Fibroblast of the conjunctiva (primary cell): ENCODE measurements at places on chromosomes 1 and 21.

- no peak for DNase-seq
Observed at GRCh38 chr1:232635279-232635678, 5.3 kb upstream of the SIPA1L2 start.

DNA sequence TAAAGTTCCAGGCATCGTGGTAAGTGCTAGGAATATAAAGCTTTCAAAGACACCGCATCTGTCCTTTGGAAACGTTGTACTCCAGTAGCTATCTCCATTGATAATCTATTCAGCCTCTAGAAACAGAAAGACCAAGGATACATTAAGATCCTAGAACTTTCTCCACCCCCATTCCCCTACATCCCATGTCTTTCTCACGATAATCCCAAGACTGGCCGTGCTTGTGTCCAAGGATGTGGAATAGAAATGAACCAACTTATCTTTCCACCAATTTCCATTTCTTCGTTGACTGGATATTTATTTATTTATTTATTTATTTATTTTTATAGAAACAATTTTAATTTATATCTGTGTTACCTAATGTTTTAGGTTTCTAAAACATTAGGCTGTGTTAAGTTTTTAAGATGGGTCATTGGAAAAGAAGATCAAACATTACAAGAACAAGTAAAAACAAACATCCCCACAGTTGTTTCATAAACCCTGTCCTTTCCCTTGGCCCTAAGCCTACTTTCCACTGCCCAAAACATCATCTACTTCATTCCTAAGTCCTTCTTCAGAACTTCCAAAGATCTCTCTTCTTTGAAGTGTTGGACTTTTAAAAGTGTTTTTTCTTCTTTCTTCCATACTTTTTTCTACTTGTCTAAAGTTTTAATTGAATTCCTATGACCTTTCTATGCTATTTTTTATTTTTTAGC lies 39.7 kb downstream of the LRRC8C start:
- peak; percentile 13 for DNase-seq

DNA sequence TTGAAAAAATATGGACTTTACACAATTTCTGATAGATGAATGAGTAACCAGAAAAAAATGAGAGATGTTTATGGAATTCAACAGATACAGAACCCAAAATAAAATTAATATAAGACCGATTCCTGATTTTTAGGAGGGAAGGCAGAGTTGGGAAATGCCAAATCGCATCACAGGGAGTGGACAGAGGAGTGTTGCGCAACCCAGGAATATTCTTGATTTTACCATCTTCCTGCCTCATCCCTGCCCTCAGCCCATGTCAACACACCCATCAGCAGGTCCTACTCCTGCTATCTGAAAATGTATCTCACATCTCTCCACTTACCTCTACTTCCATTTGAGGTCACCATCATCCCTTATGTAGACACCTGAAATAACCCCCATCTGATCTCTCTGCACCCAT lies 221.0 kb downstream of the DSCAM start:
- no peak for DNase-seq

GRCh38 chr1:53462769-53463501 lies 3.7 kb downstream of the DMRTB1 start:
- DNase-seq, result no peak

GRCh38 chr1:15226388-15227255 lies 20.4 kb upstream of the FHAD1 start:
- no peak for DNase-seq

DNA sequence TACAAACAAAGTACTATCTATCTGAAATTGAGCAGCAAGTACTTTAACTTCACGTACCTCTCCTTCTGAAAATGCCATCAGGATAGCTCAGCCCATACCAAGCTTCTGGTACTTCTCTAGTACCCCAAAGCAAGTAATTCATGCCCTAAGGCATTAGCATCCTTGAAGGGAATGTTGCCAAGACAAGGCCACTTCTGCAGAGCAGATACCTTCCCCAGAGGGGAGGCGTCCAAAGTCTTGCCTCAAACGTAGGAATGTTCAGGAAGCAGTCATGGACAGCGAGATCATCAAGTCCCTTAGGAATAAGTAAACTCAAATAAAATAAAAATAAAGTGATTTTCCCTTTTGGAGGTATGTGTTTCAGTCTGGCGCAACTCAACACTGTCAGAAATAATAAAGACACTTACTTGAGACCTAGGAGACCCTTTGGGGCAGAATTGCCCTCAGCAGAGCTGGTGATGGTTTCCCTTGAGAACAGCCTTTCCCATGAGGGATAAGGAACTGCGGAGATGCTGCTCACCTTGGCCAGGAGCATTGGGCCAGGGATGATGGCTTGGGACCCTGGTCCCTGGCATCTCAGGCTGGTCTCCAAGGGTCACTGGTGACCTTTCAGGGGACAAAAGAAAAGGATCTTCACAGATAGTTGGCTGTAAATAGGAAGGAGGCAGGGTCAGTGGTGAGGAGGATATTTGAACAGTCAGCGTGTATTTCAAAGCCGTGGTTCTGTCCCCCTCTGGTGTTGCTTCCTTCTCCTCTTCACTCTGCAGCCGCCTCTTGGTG lies 522.9 kb downstream of the KIF26B start:
- no peak for DNase-seq

DNA sequence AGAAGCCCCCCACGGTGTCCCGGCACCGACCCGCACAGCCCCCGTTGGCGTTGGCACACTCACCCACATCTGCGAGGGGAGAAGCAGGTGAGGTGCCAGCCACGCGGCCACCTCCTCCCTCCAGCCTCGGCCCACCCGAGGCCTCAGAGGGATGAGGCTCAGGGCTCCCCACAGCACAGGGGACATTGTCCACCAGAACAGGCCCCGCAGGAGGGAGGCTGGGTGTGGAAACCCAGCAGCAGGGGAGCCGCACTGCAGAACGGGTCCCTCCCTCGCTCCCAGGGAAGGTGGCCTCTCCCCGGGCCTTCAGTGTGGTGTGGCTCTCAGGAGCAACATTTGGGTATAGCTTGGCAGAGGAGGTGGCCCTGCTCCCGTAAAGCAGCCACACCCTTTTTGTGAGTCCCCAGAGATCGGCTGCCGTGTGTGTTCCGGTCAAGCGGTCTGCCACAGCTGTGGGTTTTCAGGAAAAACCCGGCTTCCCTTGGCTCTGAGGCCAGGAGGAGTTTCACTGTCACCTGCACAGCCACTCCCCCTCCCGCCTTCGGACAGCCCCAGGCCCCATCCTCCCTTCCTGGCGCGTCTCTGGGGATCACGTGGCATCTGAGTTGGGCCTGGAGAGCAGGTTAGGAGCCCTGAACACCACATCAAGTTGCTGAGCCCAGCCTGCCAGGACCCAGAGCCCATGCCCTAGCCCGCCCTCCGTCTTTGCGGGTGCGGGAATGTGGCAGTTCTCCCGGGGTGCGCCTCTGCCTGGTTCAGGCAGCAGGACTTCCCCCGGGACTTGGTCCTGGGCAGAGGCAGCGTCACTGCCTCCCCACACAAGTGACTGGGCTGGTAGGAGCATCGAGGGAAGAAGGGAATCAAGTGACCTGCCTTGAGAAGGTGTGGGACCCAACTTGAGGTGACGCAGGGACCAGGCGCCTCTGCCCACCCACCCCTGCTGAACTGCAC lies 64.0 kb downstream of the MEGF6 start:
- DNase-seq, result no peak

DNA sequence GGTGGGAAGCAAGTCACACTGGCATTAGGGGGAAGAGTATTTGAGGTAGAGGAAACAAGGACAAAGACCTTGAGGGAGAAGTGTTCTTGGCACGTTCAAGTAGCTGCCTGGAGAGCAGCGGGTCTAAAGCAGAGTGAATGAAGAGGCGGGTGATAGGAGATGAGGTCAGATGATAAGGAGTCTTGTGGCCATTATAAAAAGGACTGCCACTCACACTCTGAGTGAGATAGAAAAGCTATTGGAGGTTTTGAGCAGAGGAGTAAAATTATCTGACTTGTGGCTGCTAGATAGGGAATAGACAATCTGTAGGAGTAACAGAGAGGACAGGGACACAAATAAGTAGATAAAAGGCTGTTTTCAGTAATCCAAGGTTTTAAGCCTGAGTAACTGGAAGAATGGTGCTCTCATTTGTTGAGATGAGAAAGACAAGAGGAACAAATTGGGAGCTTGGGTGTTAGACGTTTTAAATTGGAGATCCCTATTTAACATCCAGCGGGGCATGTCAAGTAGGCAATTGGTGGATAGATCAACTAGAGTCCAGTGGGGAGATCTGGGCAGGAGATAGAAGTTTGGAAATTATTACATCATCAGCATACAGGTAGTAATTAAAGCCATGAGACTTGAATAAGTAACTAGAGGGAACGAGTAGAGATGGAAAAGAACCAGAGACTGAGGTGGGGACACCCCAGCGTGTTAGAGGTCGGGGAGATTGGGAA lies 43.7 kb downstream of the HENMT1 start:
- no peak for DNase-seq

- no peak for DNase-seq
Observed at GRCh38 chr1:38275960-38276359, 229.4 kb upstream of the POU3F1 start.

GRCh38 chr1:1212780-1213344 lies 1.1 kb downstream of the TNFRSF4 start:
- DNase-seq, result no peak
